Kidney (tissue), 22 donors: ENCODE measurements at places on chromosomes 13 and 19. TPM values are rescaled to one million over a fixed set of nuclear protein-coding genes. Genes with fewer than 3 reads are reported as not detected.

GRCh38 chr13:77820431-77821149, 98.0 kb downstream of the EDNRB start:
- no peak for DNase-seq

DNA sequence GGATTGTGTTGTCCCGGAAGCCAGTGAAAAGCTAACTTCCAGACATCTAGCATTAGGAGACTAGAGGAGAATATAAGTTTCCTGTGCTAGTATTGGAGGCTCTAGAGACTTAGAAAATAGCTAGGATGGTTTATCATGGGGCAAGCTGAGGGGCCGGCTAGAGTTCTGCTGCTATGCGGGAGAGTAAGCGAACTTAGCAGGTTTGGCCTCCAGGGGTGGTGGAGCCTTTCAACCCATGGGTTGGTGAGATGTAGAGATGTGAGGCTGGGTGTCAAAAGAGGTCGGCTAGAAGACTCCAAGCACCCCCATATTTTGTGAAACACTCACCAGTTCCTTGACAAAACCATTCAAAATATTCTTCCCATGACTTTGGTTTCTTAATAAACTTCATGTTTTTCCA, 4.4 kb downstream of the SULT2A1 start:
- DNase-seq, result no peak

DNA sequence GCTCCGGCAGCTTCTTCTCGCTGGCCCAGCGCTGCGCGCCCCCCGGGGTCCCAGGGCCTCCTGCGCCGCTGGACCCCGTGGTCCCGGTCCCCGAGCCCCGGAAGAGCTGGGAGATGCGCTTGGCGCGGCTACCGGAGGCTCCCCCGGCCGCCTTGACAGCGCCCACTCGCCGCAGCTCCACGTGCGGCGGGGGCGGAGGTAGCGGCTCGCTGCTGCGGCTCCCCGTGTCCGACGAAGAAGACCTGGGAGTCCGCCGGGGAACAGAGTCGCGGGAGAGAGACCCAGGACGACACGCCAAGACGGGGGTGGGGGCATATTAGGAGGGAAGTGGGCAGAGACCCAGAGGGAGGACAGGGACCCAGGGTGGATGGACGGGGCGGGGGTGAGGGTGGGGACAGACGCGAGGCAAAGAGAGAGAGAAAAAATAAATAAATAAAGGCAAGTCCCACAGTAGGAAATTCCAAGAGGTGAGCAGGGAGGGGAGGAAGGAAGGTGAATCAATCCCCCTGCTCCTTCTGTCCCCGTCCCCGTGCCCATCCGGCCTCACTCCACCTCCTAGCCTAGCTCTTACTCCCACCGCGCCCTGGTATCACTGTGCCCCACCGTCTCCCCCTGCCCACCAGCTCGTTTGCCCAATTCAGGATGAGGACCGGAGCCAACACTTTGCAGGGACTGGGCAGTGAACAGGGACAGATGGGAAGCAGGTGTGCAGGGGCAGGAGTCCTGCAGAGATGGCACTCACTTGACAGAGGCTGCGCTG, 826 bp downstream of the RASIP1 start:
- no peak for DNase-seq

TTYH1 gene
- 1.9 TPM for polyA plus RNA-seq

NCR1 gene
- not detected for polyA plus RNA-seq

GRCh38 chr13:54934121-54934520, 1905.5 kb downstream of the OLFM4 start:
- DNase-seq, result no peak

DNA sequence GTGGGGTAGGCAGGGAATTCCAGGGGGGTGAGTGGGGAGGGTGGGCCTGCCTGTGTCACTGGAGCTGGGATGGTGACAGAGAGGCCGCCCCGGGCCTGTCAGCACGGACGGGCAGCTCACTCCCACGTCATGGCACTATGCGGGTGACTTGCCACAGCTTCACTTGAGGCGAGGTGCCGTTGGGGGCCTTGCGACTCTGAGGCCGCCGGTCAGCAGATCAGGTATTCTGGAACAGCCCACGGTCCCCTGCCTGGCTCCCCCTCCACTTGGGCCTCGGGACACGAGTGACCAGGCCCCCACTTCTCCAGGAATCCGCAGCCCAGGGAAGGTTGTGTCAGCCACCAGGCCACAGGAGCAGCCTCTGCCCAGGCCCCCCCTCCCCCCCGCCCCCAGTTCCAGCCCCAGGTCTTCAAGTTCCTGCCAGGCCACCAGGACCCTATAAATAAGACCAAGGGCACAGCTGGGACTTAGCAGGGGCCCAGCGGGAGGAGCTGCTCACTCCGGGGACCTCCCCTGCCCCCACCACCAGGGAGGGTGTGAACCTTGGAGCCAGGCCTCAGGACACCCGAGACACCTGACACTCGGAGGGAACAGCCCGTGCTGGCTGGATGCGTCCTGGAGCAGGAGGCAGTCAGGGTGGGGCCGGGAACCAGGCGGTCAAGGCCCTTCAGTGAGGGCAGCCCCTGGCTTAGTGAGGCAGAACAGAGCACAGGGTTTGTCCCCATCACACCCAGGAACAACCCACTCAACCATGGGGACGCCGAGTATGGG, 2.7 kb upstream of the MIDN start:
- DNase-seq, result peak; percentile 97

DNA sequence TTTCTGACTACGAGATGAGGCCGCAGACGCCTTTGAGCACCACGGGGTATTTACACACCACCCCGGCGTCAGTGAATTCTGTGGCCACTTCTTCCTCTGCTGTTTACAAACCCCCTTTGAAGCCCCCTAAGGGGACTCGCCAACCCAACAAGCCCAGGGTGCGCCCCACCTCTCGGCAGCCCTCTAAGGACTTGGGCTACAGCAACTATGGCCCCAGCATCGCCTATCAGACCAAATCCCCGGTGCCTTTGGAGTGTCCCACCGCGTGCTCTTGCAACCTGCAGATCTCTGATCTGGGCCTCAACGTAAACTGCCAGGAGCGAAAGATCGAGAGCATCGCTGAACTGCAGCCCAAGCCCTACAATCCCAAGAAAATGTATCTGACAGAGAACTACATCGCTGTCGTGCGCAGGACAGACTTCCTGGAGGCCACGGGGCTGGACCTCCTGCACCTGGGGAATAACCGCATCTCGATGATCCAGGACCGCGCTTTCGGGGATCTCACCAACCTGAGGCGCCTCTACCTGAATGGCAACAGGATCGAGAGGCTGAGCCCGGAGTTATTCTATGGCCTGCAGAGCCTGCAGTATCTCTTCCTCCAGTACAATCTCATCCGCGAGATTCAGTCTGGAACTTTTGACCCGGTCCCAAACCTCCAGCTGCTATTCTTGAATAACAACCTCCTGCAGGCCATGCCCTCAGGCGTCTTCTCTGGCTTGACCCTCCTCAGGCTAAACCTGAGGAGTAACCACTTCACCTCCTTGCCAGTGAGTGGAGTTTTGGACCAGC, 5.3 kb downstream of the SLITRK5 start:
- no peak for DNase-seq

GRCh38 chr19:1507763-1508506, 4.9 kb downstream of the ADAMTSL5 start:
- DNase-seq, result peak; percentile 97

CYP2A7 gene
- not detected for polyA plus RNA-seq

DNA sequence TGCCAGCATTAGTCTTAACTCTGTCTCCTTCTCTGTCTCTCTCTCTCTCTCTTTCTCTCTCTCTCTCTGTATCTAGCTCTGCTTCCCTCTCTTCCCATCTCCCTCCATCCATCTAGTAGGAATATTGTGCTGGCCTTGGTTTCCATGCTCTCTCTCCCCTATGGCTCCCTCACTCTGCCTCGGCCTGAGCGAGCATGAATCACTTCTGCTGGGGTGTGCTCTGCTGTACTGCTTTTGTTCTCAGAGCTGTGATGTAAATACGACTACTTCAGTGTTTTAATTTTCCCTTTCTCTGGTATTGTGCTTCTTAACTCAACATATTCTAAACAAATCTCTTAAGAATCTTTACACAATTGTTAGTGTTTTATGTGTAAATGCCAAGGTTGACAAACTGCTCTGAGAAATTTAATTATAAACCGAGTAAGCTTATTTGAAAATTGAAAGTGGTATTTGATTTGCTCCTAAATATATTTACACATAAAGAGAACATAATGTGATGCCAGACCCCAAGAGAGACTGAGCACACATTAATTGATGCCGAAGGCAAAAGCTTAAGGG, 211.5 kb upstream of the KL start:
- no peak for DNase-seq

DNA sequence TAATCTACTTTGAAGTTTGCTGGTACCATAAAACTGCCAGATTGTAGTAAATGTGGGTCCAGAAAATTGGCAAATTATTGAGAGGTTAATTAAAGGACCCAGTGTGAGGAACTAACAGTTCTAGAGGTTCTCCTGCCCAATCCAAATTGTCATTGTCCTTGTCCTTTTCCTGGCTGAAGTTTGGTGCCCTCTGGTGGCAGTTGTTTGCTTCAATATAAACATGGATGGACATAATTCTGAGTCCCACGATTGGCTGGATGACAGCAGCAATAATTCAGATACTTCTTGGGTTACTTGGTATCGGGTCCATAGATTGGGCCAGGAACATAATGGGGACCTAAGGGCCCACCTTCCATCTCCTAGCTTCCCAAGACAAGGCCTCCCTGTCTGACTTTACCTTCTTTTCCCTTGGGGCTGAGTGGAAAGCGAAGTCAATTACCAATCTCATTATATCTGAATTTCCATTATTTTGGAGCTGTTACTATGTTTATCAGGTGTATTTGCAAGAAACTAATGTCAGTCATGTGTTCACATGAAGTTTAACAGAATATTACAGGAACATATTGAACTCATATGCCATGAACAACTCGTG, 33.8 kb upstream of the GARRE1 start:
- peak; percentile 54 for DNase-seq

DNA sequence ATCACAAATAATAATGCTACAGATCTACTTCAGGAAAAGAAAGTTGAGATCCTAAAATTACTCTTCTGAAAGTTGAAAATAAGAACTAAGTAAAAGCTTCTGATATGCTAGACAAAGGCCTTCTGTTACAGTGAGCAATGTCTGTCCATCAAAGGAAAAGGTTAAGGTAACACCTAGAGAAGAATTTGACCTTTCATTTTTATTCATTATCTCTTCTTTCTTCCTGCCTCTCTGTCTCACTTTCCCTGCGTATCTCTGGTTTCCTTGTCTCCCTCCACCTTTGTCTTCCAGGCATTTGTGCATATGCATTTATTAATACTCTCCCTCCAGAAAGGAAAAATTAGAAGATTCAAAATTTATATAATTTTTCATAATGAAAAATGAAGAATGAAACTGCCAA, 49.0 kb downstream of the ZAR1L start:
- DNase-seq, result no peak
